HS-5 (cell line): ENCODE measurements at places on chromosomes 16 and 17.

DNA sequence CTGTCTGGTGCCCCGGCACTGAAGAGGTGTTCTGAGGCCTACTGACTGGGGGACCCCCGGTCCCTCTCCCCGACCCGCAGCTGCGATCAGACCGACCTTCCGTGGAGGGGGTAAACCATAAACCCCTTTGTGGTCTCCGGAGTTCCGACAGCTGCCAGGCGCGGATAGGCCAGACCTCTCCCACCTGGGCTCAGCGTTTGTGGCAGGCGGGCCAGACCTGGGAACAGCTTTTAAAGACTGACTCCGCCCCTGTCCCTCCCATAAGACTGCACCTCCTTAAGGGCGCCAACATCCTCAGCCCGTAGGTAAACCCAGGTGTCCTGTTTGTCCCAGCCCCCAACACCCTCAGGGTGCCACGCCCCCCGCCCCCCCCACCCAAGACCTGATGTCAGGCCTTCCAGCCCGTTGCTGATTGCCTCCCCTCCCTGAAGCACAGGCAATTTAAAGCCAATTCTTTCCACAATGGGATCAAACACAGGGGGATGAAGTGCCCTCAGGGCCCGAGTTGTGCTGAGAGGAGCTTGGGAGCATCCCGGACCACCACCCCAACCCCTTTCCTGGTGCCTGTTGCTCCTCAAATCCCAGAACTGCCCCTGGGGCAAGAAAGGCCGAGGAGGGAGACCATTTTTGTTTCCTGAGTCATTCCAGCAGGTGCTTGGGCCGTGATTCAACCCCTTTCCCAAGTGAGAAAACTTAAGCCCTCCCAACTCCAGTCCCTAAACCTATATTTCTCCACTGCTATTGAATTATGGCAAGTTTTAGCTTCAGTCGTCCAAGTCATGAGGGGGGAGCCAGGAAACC, at the start of gene SOX15:
TSS of gene SOX15 (minus strand) at position 204 of the 801 bp plus-strand sequence. CDS start 418 bp downstream, outside the sequence.
- no peak for DNase-seq

- no peak for DNase-seq
Observed at GRCh38 chr17:46154151-46154816, 38.9 kb downstream of the KANSL1 start.

GRCh38 chr17:8332688-8333087, 7.0 kb upstream of the ODF4 start:
- no peak for DNase-seq

DNA sequence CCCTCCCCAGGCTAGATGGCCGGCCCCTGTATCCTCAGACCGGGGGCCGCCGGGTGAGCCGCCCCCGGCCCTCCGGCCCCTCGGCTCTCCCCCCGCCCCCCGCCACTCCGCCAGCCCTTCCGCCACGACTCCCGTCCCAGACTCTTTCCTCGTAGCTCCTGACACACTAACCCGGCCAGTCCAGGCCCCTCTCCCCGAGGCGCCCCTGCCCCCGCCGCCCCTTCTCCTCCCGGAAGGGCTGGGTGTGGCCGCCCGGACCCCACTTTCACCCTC, 5.6 kb upstream of the TLCD2 start:
- DNase-seq: no peak

DNA sequence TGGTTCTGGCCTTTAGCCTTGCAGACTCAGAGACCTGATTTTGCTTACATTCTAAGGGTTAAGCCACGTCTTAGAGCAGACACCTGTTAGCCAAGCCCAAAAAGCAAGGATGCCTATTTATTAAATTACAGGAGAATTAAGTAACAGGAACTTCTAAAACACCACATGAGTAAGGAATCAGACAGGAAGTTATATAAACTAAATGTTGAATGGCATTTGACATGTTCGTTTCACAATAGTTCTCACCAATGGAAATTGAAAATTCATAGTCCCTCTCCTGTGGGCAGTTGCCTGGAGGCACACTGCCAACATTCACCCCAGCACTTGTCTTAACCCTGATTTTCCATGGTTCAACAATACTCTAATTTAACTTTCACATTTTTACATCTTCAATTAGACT, 9.0 kb downstream of the KRTAP9-7 start:
- no peak for DNase-seq

DNA sequence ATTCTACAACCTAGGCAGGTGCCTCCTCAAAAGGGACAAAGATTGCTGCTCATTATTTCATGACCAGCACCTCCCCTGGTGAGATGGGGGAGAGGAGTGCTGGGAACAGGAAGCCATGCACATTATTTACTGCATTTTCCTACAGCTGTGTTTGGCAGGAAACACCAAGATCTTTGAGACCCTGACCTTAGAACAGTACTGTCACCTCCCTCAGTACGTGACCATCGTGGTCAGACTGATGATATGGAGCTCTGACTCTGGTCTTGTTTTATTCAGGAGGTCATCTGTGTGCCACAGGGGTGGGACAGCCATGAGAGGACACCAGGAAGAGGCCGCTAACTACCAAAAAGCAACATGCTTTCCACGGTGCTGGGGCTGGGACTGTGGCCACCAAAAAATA, 37.4 kb downstream of the USP22 start:
- DNase-seq: no peak

DNA sequence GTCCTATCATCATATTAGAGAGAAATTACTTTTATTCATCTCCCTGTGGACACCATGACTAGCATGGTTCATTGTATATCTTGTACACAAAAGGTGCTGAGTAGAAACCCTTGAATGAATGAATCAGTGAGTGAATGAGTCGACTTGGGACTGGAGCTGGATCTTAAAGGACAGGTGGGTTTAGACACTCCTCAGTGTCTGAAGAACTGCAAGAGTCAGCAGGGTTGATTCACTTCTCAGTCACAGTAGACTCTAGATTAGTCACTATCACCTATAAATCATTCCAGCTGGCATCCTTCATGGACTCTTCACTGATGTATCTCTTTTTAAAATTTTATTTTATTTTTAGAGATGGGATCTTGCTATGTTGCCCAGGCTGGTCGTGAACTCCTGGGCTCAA, 30.1 kb upstream of the PMFBP1 start:
- peak; percentile 18 for DNase-seq

- no peak for DNase-seq
Observed at GRCh38 chr17:17999364-18000029, 26.8 kb downstream of the DRC3 start.

- no peak for DNase-seq
Observed at GRCh38 chr17:798246-798645, 16.1 kb downstream of the MRM3 start.

DNA sequence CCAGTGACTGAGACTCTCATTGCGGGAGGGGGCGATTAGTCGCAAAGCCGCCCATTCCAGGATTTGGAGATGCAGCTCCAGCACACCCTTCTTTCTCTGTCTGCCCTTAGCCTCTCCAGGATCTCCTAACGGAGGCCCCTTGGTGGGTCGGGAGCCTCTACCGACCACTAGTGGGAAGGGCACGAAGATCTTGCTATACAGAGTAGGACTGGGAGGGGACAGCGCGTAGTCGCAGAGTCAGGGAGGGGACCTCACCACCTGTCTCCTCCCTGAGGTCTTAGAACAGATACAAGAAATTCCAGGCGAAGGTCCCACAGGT, 588 bp upstream of the SMTNL2 start:
- no peak for DNase-seq

- peak; percentile 91 for DNase-seq
Observed at GRCh38 chr17:37493249-37494027, 3.7 kb downstream of the DUSP14 start.

DNA sequence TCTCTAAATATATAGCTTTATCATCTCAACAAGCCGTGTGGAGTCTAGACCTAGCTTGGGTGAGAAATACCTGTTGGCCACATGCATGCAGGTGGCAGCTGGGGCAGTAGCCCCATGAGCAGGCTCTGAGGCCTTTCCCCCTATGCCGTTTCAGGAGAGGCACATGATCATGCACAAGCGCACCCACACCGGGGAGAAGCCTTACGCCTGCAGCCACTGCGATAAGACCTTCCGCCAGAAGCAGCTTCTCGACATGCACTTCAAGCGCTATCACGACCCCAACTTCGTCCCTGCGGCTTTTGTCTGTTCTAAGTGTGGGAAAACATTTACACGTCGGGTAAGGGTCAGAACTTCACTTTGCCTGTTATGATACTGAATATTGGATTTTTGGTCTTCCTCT, 16.7 kb upstream of the CARMIL2 start:
- no peak for DNase-seq

DNA sequence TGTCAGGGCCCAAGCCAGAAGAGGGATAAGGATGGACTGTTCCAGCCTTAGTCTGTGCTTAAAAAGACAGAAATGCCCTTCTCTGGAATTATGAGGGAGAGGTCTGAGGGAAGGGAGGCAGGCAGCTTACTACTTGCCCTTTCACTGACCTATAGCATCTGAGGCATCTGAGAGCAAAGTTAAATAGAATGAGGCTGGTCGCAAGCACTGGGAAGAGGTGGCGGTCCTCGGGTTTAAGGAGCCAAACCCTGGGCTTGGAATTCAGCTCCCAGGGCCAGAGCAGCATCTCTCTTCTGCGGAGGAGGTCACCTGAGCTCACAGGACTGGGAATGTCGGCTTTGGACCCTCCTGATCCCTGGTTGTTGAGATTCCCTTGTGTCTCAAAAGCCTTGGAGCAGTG, 3.1 kb upstream of the LIMD2 start:
- DNase-seq: no peak
